Smooth muscle cell of the umbilical artery (primary cell): ENCODE measurements at places on chromosomes 1 and 21. TPM values are rescaled to one million over a fixed set of nuclear protein-coding genes. Genes with fewer than 3 reads are reported as not detected.

ADAM30 gene
- total RNA-seq: 0.05 TPM in 1 of 2 replicates, not detected in the other

LIPI gene
- total RNA-seq: not detected in 2 replicates

SERINC2 gene
- total RNA-seq: 2.7 and 8.5 TPM in 2 replicates

FAM163A gene
- 0.05 TPM in 1 of 2 replicates, not detected in the other for total RNA-seq

PSEN2 gene
- 15.1 and 20.5 TPM in 2 replicates for total RNA-seq

ASPM gene
- total RNA-seq: 3.9 and 26.3 TPM in 2 replicates

UQCRHL gene
- 1.0 and 2.1 TPM in 2 replicates for total RNA-seq

TDRD10 gene
- total RNA-seq: not detected in 2 replicates

CD5L gene
- total RNA-seq: not detected in 2 replicates

LZIC gene
- 41.0 and 41.9 TPM in 2 replicates for total RNA-seq

SPATA45 gene
- total RNA-seq: not detected in 2 replicates

TMOD4 gene
- not detected in 2 replicates for total RNA-seq

PTGER3 gene
- under 0.01 and 1.2 TPM in 2 replicates for total RNA-seq

FCAMR gene
- not detected in 2 replicates for total RNA-seq

RBM11 gene
- 0.23 TPM in 1 of 2 replicates, not detected in the other for total RNA-seq
